ENCODE measurements at places on chromosomes 2 and 18.

- no peak for DNase-seq
These were observed 81.9 kb downstream of the CD226 start for GRCh38 chr18:69865776-69866175.

DNA sequence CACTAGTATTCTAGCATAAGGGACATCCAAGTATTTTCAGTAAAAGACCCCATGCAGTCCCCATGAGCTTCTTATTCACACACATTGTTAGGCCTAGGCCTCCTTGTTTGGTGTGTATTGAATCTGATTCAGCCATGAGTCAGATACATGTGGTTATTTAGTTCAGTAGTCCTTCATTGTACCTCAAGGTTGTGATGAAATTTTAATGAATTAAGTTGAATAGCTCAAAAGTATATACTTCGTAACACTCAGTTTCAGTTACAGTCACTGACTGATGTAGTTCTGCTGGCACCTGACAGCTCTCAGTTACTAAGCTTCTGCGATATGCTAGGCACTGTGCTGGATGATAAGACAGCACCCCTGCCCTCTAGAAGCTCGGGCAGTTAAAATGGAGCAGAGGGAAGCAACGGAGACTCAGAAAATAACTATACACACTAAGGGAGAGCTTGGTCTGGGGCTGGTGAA, 86.4 kb downstream of the XRCC5 start:
- no peak for DNase-seq

DNA sequence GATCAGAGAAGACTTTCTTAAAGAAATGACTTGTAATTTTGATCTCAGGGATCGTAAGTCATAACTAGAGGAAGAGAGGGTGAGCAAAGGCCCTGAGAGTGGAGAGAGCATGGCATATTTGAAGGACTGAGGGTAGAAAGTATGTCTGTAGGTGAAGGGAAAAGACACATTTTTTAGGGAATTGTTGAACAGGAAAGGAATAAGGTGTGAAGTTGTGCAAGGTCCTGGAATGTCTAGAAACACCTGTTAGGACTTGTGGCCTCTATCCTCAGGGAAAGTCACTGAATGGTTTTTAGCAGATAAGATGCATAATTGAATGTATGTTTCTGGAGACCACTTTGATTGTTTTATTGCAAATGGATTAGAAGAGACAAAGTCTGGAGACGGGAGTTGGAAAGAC, 62.5 kb upstream of the ACTR3 start:
- DNase-seq, result no peak

DNA sequence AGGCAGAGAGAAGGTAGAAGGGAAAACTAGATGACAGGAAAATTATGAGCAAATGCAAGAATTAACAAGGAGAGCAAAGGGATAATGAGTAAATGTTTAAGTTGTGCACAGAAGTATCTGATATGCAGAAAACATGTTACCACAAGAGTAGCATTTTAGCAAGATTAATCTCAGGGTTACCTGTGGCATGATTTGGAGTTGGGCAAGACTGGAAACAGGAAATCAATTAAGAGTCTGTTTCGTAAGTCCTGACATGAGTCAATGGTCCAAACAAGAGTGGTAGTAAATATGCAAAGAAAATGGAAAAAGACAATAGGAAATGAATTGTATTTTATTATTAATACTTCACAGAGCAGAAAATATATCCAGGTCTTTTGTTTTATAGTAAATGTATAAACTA, 17.3 kb upstream of the MTX2 start:
- no peak for DNase-seq

DNA sequence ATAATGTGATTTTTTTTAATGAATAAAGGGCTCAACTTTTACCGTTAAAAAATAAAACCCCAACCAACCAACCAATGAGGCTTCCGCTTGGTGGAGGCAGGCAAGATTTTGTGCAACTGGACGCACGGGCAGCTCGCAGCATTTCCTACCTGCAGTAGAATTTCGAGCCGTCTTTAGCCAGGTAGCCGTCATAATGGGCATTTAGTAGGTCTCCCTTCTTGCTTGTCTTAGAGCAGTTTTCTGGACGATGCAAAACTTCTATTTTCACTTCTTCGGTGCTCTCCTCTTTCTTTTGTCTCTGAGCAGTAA, 316 bp downstream of the FKBP7 start:
- no peak for DNase-seq

DNA sequence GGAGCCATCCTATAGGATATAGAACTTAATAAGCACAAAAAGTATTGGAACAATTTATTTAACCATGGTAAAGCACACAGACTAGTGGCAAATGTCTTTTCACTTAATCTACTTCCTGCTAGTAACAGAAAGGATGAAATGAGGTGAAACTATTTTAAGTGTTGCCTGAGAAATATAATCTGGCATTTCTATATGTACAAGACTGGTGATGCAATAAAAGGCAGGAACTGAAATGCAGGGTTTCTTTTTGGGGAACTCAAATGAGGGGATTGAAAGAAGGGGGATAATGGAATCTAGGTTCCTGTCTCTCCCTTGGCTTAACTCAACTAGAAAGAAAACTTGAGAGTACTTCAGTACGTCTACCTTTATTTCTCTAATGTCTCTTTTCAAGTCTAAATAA, 122.3 kb downstream of the MEMO1 start:
- no peak for DNase-seq

- no peak for DNase-seq
These were observed 13.6 kb upstream of the CXXC1 start for GRCh38 chr18:50301074-50301473.

DNA sequence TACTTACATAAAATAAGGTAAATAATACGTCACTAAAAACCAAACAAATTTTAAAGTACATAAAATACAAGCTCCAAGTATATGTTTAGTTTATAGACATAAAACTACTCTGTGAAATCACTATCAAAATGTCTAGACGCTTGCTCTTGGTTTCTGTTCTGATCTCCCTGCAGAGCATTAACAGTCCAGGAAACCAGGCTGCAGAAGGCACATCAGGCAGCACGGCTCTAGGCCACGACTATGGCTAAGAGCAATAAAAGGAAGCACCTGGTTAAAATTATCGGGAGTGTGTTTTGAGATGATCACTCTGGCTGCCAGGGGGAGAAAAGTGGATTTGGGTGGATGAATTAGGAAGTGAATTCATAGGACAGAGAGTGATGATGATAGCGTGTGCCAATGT, 196.0 kb upstream of the SPHKAP start:
- no peak for DNase-seq

GRCh38 chr2:113679457-113679856, 52.4 kb downstream of the RABL2A start:
- DNase-seq, result no peak

GRCh38 chr2:241179899-241180298, 8.6 kb upstream of the ANO7 start:
- no peak for DNase-seq

DNA sequence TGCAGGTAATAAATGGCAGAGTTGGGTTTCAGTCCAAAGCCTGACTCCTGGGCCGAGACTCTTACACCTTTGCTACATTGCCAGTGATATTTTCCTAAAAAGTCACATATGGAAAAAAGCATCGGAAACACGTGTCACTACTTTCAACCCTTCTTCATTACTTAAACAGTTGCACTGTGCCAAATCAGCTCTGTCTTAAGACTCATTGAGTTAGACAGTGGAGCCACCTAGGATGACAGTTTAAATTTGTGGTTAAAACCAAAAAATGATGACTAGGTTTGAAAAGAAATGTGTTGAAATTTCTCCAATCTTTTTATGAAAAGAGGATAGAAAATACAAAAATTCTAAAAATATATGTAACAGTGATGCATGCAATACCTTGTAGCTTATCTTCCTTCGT, 97.5 kb downstream of the TMEM247 start:
- no peak for DNase-seq

- DNase-seq, result no peak
These were observed 731.4 kb downstream of the NR4A2 start for GRCh38 chr2:155600914-155601760.

DNA sequence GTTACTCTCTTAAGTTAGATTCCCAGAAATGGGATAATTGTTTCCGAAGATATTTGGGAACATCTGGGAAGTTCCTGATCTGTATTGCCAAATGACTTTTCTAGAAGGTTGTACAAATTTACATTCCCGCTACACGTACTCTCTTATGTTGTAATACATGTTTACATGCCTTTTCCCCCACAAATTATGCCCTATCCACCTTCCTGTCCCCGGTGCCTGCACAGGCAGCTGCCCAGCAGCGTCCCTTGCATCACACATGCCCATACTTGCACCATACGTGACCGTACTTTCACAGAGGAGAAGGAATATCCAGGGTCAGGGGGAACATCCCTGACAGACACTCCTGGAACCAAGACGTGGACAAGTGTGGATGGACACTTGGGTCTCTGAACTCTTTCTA, 24.2 kb upstream of the KLF11 start:
- DNase-seq, result peak; percentile 45

- no peak for DNase-seq
These were observed 59.6 kb downstream of the IKZF2 start for GRCh38 chr2:213091765-213092164.

- no peak for DNase-seq
These were observed 143.1 kb upstream of the L3MBTL4 start for GRCh38 chr18:6557770-6558248.

DNA sequence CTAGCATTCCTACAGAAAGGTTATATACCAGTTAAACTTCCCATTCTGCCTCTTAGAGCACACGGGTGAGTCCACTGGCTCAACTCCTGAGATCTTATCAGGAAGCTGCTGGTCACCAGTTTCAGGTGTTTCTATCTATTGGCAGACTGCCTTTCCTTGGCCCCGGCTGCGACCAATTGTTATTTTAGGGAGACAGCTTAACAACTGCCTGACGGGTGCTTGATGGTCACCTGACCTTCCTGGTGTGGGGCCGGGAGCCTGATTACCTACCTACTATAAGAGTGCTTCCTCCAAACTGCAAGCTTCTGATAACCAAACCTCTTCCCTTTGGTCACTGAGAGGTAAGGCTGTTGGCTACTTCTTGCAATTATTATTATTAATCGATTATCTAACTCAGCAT, 122.1 kb upstream of the XIRP2 start:
- no peak for DNase-seq

DNA sequence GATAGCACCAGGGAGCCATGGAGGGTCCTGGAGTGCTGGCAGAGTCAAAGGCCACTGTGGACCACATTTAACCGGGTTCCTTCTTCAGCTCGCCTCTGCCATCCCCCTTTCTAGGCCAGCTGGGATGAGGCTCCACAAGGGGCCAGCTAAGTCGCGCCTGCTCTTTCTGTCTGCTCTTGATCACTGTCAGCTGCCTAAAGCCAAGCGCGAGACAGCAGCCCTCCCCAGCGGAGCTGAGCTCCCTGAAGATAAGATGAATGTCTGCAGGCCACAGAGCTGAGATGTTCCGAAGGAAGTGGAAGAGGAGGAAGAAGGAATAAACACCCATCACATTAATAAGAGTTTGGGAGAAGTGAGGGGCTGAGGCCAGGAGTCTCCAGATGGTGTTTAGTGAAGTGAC, 99.6 kb downstream of the CELF4 start:
- no peak for DNase-seq

- no peak for DNase-seq
These were observed 94.9 kb downstream of the TMEM131 start for GRCh38 chr2:97900806-97901205.

GRCh38 chr2:206800506-206801417, 35.4 kb downstream of the FASTKD2 start:
- peak; percentile 20 for DNase-seq

GRCh38 chr18:46563317-46563716, 93.7 kb downstream of the LOXHD1 start:
- DNase-seq, result no peak
